ENCODE measurements at places on chromosomes 1 and 21.

GRCh38 chr21:33690874-33691273 is 48.6 kb downstream of the ITSN1 start:
- DNase-seq = no peak

GRCh38 chr1:174828264-174828663 is 171.5 kb upstream of the CACYBP start:
- DNase-seq = peak; percentile 1

GRCh38 chr1:67844988-67845387 is 11.7 kb upstream of the GNG12 start:
- DNase-seq = no peak

DNA sequence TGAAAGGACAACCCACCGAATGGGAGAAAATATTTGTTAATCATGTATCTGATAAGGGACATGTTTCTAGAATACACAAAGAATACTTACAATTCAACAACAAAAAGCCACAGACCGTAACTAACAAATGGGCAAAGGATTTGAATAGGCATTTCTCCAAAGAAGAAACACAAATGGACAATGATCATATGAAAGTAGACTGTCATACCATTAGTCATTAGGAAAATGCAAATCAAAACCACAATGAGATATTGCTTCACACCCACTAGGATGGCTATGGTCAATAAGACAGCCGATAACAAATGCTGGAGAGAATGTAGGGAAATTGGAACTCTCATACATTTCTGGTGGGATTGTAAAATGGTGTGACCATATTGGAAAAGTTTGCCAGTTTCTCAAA is 367.2 kb upstream of the SGIP1 start:
- no peak for DNase-seq

DNA sequence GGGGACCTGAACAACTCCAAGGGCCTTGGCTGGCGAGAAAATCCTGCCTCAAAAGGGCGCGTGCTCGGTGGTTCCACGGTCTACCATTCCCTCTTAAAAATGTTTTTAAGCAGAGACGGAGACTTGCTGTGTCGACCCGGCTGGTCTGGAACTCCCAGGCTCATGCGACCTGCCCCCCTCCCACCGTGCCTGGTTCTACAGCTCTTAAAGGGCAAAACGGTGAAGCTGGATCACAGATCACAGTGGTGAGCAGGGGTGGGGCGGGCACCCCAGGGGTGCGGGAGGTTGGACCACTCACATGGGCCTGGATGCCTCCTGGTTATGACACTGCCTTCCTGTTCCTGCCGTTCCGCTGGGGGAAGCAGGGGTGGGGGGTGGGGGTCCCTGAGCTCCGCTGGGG is 4.2 kb upstream of the C1orf159 start:
- no peak for DNase-seq

- DNase-seq = no peak
Observed at GRCh38 chr1:212132025-212132424, 96.5 kb downstream of the DTL start.

DNA sequence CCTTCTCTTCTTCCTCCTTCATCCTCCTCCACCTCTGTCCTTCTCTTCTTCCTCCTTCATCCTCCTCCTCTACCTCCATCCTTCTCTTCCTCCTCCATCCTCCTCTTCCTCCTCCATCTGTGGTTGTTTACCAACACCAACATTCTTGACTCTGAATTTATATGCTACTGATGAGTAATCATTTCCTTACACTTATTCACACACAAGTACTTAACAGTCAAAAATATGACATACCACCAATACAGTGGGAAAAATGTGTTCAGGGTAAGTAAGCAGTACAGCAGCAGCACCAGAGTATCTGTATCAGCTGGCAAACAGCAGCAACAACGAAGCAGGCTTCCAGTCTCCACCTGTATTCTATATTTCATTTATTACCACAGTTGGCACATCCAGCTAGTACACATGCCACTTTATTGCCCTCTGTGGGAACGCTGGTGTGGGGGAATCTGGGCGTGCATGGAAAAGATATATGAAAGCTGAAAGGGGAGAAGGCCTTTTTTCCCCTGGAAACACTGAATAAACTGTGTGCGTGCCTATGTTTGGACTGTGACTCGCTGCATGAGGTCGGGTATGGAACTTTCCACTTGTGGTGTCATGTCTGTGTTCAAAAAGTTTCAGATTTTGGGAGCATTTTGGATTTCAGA is 16.0 kb downstream of the ADSS2 start:
- DNase-seq = no peak

- no peak for DNase-seq
Observed at GRCh38 chr1:241457421-241457820, 62.1 kb downstream of the FH start.

- DNase-seq = no peak
Observed at GRCh38 chr1:228101994-228102790, 933 bp downstream of the C1orf35 start.

DNA sequence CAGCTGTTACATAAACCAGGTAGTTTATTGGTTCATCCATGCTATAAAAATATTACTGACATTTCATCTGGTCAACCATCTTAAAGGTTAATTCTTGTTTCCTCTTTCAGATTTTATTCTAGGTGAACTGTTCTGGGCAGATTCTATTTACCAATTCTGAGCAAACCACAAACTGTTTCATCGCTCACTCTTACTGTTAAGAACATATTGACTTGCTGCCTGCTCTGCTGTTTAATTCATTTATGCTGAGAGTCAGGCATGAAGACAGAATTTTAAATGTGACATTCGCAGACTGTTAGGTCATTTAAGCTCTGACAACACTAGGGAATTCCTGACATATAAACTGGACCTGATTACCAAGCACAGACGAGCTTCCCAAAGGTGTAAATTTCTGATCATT is 98.3 kb downstream of the PIGK start:
- DNase-seq = no peak

- no peak for DNase-seq
Observed at GRCh38 chr1:245172829-245173228, 18.0 kb downstream of the KIF26B start.

DNA sequence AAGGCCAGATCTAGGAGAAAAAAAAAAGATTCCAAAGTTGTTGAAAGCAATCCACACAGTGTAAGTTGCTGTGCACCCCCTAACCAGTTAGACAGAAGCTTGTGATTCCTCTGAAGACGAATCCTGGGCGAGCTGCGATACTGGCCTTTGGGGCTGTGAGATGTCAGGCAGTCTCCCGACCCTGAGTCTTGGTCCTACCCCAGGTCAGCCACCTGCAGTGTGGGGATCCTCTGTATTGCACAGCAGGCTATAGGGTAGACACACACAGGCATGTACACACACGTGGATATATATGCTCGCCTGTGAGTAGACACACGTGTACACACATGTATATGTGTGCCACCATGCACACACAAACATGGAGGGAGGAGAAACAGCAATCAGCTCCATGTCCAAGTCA is 12.9 kb downstream of the ACTRT2 start:
- DNase-seq = no peak

DNA sequence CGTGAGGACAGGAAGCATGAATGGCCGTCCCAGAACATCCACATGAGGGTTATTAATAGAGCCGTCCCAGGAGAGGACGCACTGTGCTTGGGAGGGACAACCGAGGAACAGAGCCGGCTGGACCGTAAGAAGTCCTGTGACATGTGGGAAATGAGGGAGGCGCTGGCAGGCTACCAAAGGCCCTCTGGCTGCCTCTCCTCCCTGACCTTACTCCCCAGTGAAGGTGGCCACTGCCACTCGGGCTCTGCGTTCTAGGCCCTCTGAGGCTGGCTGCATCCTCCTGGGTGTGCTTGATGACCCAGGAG is 15.5 kb upstream of the NPPB start:
- DNase-seq = no peak

GRCh38 chr1:228379666-228380065 is 27.0 kb downstream of the TRIM11 start:
- no peak for DNase-seq

DNA sequence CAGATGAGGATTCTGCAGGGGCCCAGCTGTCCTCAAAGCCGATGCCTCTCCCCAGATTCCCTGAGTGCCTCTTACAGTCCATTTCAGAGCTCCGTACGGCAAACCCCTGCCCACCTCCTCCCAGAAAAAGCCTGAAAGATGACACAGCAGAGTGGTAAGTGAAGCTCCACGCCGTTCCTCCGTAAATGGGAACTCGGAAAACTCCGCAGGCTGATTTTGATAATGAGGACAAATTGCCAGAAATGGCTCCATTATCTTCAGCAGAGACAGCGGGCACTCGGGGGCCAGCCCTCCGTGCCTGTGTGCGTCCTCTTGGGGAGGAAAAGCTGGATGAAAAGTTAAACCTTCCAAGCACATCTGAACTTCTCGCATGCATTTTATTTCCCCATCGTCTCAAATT is 81.1 kb downstream of the NPHP4 start:
- DNase-seq = no peak

DNA sequence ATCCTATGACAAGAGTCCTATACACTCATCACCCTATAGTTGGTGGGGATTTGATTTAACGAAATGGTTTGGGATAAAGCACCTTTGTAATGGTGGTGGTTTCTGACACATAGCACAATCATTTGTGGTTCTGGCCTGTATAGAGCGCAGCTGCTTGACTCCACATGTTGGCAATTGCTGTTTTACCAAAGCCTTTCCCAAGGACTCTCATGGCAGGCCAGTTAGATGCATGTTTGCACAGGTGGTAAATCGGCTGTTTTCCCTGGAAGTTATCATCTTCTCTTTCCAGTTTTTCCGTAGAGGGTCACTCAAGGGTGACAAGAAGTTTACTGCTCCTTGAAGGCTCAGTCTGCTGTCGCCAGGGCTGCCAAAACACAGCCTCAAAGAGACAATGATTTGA is 17.1 kb upstream of the XPR1 start:
- DNase-seq = no peak

GRCh38 chr1:108863984-108864383 is 7.1 kb upstream of the AKNAD1 start:
- DNase-seq = no peak

GRCh38 chr1:179303200-179303785 is 9.7 kb downstream of the SOAT1 start:
- no peak for DNase-seq

GRCh38 chr1:185573677-185574076 is 160.5 kb upstream of the HMCN1 start:
- DNase-seq = no peak

DNA sequence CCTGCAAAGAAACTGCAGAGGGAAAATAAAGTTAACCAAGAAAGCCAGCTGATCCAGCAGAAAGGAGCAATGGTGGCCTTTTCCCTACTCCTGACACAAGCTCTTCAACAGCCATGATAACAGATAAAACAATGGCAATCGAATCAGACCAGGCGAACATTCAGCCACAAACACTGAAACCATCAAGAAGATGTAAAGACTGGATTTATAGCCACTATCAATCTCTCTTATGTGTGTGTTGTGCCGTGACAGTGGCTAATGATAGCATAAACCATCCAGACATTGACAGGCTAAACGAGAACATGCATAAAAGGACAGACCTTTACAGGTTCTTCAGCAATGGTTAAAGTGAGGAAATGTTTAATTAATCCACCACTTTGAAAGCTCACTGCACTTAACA is 78.1 kb upstream of the RAB4A start:
- DNase-seq = no peak

GRCh38 chr1:22101995-22102394 is 40.9 kb downstream of the WNT4 start:
- DNase-seq = no peak

- DNase-seq = no peak
Observed at GRCh38 chr1:236821091-236821627, 26.1 kb downstream of the MTR start.

- no peak for DNase-seq
Observed at GRCh38 chr1:25743164-25744139, 56.5 kb upstream of the SELENON start.

- DNase-seq = no peak
Observed at GRCh38 chr1:173864179-173864867, 3.5 kb downstream of the GAS5 start.

DNA sequence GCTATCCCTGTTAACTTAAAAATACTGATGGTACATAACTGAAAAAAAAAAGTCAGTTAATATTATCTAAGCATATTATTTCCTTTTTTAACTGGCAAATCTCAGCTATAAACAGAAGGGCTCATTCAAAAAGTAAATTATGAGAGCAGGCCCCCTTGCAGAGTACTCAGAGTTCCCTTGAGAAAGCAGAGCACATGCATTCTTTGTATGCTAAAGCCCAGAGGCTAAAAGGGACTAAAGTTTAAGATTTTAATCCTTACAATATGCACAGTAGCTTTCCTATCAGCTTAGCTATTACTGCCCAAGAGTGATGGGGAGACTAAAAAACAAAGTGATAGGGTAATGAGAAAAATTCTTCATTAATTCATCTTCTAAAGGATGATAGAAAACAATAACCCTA is 18.5 kb downstream of the SLC16A1 start:
- DNase-seq = no peak

- no peak for DNase-seq
Observed at GRCh38 chr1:222933273-222933672, 118.4 kb downstream of the DISP1 start.
